ENCODE measurements at places on chromosomes 2 and 18.

DNA sequence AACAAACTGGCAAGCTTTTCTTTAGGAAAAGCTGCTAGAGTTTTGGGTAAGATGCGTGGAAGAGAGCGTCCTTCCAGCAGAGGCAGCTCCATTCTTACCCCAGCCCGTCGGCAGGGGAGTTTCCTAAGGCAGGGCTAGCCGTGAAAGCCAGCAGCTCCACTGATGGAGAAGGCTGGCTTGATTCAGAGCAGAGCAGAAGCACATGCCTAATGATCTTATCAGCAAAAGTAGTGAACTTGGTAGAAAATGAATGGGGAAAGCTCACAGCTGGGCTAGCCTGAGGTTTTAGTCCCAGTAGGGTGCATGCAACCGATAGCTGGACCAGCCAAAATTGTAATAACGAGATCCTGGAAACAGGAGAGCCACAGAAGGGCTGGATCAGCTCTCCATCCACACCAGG lies 20.8 kb downstream of the LAMA1 start:
- DNase-seq, result no peak

DNA sequence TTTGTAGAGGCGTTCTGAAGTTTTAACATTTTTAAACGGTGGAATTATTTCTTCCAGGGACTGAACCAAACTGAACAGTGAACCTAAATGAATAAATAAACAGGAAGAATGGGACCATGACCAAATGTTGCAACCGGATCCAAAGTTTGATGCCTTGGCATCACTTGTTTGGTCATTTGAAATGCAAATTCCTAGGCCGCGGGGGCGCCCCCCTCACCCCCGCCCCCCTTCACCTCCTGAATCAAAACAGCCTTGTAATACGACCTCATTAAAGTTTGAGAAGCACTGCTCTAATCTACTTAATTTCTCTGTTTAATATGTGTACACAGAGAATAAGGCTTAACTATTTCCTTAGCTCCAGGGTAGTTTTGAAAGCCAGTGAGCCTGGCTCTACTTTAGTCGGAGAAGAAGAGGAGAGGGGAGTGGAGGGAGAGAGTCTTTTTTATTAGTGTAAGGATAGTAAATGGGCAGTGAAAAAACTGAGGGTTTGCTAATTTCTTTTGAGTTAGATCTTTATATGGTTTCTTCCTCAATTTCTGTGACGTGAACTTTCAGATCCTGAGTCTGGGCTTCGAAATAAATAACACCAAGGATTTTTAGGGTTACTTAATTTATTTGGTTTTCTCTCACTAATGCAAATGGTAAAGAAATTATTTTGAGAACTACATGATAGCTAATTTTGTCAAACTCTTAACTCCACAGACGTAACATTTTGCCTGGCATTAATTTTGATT lies 5.7 kb downstream of the C2orf80 start:
- DNase-seq, result no peak

DNA sequence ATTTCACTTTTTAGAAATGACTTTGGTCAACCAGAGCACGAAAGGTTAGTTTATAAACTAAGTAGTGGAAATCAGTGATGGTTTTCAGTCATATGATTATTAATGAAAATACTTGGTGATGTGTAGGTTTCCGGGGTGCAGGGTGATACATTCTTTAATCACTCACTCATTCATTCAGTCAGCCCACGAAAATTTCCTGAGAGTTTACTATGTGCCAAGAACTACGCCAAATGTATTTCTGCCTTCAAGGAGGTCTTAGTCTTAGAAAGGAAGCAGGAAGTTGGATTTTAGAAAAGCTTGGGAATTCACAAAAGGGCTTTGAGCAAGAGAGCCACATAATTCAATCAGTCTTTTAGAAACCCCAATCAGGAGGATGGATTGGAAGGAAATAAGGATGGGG lies 543.6 kb downstream of the PLCL1 start:
- no peak for DNase-seq

DNA sequence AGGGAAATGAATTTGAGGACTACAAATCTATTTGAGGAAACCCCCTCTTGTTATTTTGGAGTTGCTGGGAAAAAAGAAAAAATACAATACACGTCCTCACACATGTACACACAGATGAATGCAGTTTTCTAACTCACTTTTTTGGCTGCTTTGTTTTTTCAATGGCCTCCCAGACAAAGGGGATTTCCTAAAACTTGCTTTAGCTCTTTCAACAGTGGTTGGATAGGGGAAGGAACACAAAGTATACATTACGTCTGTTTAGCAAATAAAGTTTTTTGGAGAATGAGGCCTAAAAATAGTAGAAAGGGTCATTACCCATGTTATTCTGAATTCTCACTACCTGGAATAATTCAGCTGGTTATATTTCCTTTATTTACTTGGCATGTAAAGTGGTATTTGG lies 125.3 kb upstream of the ITGB6 start:
- DNase-seq, result no peak

GRCh38 chr18:79509536-79509930 lies 113.8 kb downstream of the NFATC1 start:
- peak; percentile 14 for DNase-seq

DNA sequence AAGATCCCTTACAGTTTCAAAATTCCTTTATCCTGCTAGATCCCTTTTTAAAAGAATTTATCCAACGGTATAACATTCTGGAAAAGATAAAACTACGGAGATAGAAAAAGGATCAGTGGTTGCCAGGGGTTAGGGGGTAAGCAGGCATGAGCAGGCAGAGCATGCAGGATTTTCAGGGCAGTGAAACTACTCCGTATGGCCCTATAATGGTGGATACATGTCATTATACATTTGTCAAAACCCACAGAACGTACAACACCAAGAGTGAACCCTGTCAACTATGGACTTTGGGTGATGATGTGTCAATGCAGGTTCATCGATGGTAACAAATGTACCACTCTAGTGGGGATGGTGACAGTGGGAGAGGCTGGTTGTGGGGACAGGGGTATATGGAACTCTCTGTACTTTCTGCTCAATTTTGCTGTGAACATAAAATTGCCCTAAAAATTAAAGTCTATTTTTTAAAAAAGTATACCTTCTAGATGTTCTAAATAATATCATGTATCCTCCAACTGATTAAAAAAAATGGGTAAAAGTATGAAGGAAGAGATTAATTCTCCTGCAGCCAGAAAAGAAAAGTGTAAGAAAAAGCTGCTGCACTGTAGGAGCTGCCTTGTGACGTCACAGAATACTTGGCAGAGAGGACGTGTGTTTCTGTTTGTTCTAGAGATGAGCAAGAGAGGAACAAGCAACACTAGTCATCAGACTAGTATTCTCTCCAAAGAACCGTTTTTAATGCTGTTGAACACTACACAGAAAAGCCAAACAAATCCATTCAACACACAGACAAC lies 23.6 kb downstream of the ANKRD44 start:
- peak; percentile 65 for DNase-seq

DNA sequence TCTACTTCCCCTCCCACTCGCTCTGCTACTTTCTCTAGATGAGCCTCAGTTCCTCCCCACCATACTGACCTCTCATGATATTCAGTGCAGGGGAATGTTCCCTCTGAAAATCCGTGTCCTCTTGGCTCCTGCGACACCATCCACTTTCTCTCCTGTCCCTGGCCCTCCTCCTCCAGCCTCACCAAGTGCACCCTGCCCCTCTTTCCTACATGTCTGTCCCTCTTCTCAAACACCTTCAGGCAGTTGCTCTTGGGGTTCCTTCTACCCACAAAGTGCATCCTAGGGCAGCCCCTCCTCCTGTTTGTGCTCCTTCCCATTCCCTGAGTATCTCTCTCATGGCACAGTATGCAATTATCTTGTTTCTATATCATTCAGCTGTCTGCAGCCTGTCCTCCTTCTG lies 246.4 kb upstream of the RAB6C start:
- peak; percentile 5 for DNase-seq

DNA sequence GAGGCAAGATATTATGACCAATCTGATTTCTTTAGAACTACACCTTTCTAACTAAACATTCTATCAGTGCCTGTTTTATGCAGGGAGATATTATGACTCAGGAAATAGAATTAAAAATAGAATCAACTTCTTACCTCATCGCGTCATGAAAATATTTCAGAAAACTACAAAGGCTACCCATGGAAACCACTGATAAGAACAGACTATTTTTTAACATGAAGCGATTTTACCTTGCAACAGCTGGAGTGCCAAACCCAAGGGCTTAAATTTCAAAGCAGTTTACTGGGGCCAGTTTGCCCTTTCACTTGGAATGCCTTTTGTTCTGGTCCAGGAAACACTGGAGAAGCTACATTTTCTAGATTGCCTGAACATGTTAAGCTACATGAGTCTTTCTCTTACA lies 304.8 kb upstream of the CCDC68 start:
- DNase-seq, result no peak

DNA sequence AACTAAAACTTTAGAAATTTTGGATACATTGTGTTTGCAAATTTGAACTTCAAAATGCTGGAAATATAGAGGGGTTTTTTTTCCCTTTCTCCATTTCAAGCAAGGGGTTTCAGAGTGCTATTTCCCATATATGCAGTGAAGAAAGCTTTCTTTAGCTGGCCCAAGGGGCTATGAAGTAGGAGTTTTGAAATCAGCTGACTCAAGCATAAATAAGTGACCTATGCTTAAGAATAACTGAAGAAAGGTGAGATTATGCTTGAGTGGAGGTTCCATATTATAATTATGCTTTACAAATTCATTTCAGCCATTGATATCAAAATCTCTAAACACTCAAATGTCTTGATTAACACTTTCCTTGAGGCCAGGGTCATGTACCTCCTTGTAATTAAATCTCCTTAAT lies 51.0 kb upstream of the RBBP8 start:
- DNase-seq, result no peak

DNA sequence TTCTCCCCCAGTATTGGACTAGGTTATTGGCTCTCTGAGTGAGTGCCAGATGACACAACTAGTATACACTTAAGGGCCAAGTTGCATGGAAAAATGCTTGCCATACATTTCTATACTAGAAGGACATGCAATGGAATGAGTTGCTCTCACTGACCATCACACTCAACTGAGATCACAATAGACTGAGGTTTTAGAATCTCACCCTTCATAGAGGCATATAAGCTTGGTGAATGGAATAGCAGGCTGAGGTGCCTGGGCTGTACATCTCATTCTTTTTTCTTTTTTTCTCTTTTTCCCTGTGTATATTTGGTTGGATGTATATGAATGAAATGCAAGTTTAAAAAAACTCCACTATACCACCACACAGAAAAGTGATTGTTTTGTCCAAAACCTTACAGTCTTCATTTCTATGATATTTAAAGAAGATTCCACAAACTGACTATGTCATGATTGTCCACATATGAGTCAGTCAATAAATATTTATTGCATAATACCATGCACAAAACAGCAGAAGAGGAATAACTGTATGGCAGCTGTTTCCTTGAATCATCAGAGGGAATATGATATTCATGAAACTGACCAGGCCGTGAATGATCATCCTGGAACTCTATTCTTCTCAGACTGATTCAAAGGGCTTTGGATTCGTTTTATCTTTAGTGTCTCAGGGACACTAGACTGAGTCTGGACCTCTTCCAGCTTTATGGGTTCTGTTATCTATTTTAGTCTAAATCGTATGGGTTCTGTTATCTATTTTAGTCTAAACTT lies 122.6 kb upstream of the STK17B start:
- DNase-seq, result no peak

GRCh38 chr2:164023896-164024295 lies 288.1 kb upstream of the FIGN start:
- no peak for DNase-seq

GRCh38 chr2:29097569-29097968 lies 17.6 kb upstream of the CLIP4 start:
- DNase-seq, result no peak

- peak; percentile 48 for DNase-seq
Observed at GRCh38 chr2:186641807-186642321, 52.0 kb upstream of the FAM171B start.
